ENCODE measurements at places on chromosomes 16 and 17. TPM values are rescaled to one million over a fixed set of nuclear protein-coding genes. Genes with fewer than 3 reads are reported as not detected.
A peak's percentile ranks its signal among the peaks of the same experiment; 100 is the strongest.

The CCDC40 gene
- 0.54 TPM for total RNA-seq

DNA sequence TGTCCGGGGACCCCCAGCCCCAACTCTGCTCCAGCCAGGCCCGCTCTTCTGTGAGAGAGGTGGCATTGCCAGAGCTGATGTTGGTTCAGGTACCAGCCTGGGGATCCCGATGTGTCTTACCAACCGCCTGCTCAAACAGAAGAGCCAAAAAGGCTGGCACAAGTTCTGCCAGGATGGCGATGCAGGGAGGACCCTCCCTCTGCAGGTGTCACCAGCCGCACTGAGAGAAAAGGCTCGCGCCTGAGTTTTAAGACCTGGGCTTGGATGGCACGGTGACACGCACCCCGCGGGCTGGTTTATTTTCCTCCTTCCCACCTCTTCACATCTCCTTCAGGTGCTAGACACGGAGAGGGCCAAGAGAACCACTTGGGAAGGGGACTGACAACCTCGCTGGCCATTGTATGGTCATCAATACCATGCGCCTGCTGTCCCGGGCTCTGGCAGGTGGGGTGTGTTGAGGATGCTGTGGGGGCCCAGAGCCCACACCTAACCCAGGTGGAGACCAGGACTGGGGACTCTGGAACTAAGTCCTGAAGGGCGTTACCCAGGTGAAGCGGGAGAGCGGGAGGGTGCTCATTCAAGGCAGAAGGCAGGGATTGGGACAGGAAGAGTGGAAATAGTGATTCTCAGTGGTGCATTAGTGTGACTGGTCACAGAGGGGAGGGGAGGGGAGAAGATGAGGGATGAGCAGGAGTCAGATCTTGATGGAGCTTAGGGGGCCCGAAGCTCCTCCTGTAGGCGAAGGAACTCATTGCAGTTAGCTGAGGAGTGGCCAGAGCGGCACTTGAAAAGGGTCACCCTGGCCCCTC lies 16.3 kb downstream of the FOXJ1 start:
- peak; percentile 51 for DNase-seq

GRCh38 chr16:46745617-46746016 lies 2.5 kb downstream of the MYLK3 start:
- DNase-seq, result no peak

DNA sequence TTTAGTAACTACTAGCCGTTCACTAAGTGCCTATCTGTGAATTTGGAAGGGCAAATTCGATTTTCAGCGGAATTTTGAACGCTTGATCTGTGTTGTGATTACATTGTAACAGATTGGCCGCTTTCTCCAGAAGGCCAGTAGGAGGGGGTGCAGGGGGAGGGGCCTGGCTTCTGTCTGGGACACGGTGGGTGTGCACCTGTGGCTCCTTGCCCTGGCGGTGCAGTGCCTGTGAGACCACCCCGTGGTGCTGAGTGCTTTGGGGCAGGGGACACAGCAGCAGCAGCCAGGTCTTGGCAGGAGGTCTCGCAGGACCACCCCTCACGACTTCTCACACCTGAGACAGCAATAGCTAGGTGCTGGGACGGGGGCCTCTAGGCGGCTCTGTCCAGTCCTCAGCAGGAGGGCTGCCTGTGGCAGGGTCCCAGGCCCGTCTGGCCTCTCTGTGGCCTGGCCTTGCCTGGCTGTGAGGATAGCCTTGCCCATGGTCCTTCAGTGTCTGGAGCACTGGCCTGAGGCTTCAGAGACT lies 1.8 kb downstream of the UBE2I start:
- no peak for DNase-seq

Measured in activated CD8-positive, alpha-beta T cell treated with anti-CD3 and anti-CD28 coated beads for 36 hours (primary cell).